ENCODE measurements at places on chromosomes 3 and 15.

- DNase-seq, result no peak
These were observed 702.4 kb downstream of the TUSC7 start for GRCh38 chr3:117411971-117412370.

- no peak for DNase-seq
These were observed 28.7 kb downstream of the DLEC1 start for GRCh38 chr3:38067508-38068233.

- DNase-seq, result no peak
These were observed 922 bp downstream of the RAB11A start for GRCh38 chr15:65869954-65870871.

DNA sequence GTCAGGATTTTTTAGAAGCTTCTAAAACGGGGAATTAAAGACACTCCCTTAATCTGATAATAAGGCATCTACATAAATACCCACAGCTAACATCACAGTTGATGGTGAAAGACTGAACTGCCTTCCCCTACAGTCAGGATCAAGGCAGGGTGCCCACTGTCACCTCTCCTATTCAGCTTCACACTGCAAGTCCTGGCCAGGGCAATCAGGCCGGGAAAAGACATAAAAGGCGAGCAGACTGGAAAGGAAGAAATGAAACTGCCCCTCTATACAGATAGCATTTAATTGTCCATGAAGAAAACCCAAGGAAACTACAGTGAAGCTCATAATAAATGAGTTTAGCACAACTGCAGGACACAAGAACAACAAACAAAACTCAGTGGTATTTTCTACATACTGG, 61.7 kb downstream of the HERC2 start:
- no peak for DNase-seq

DNA sequence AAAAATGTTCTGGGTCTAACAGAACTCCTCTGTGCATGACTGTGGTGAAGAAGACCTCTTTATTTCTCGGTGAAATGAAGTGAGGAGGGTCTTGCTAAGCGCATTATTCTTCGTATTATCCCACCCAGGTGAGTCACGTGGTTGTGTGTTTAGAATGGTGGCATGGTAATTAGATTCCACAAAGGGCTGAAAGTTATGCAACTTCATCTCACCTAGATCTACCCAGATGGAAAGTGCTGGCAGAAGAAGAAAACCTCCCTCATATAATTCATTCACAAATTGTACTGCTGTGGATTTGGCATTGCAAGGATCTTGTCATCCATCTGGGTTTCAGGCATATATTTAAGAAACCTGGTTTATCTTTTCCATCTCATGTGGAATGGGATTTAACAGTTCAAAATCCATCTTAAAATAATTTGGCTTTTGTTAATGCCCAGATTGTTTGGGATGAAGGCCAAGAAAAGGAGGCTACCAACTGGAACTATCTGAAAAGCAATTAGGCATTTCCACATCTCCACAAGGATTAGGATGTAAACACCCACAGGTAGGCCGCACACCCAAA, 175.3 kb downstream of the PLCL2 start:
- no peak for DNase-seq

DNA sequence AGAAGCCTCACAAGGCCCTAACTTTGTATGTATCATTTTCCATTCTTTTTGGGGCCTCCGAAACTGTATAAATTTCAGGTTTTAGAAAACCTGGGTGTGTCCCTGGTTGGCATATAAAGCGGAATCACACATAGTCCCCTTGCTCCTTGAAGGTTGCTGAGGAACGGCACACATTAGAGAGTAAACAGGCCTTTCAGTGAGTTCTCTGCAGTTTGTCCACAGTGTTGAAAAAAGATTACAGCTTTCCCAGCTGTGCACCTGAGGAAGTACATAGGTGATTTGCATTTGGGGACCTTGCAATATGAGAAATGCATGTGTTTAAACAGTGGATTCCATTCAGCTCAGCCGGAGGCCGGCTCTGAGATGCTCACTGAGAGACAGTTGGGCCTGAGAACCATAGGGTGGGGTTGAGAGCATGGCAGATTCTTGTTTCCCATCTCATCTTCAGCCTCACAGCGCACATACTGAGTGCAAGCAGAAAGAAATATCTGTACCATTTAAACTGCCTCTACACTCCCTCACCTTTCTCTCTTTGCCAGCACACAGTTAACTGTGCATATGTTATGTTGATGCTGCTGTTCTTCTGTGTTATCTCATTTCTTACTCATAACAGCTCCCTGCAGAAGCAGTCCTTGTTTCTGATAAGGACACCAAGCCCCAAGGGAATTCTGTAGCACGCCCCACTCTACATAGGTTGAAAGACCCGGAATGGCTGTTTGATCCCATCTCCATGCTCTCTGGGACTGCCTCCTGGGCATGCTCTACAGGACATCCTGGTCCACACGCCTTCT, 60.4 kb downstream of the BOC start:
- no peak for DNase-seq

GRCh38 chr3:28252001-28252431, 10.6 kb downstream of the CMC1 start:
- no peak for DNase-seq

All from brain pericyte (primary cell).